Foreskin fibroblast (primary cell): ENCODE measurements at places on chromosomes 11 and 22.

DNA sequence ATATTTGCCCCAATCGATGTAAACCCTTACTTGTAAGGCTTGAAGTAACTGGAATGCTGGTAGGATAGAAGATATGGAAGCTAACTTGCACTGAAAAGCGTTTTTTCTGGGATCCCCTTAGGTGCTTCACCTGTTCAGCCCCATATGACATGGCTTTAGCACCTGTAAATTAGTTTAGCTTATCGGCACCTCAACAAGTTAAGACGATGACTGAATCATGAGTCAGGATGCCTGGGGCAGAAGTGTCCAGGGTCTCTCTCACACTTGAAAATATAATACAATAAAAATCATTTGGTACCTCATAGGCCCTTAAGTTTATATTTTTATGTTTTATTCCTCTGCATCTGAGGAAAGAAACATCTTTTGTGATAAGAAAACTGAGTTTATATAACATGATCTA is 409.2 kb upstream of the LRRC4C start:
- DNase-seq = no peak

DNA sequence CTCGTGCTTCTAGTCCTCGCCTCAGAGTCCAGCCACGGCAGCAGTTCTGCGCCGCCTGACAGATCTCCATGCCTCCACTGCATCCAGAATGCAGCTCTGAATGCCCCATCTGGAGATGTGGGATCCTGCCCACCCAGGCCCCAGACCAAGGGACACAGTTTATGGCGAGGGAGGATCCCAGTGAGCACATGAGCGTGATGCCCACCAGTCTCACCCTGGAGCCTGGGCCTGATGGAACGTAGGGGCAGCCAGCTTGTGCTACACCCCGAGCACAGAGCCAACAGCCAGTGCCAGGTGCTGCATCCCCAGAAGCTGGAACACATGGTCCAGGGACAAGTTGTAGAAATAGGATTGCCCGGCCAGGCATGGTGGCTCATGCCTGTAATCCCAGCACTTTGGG is 10.4 kb downstream of the IGLL1 start:
- no peak for DNase-seq

- DNase-seq = peak; percentile 22
These were observed 109.6 kb downstream of the RRAS2 start for GRCh38 chr11:14249121-14249963.

- no peak for DNase-seq
These were observed 31.7 kb upstream of the TMPRSS4 start for GRCh38 chr11:118045191-118045590.

DNA sequence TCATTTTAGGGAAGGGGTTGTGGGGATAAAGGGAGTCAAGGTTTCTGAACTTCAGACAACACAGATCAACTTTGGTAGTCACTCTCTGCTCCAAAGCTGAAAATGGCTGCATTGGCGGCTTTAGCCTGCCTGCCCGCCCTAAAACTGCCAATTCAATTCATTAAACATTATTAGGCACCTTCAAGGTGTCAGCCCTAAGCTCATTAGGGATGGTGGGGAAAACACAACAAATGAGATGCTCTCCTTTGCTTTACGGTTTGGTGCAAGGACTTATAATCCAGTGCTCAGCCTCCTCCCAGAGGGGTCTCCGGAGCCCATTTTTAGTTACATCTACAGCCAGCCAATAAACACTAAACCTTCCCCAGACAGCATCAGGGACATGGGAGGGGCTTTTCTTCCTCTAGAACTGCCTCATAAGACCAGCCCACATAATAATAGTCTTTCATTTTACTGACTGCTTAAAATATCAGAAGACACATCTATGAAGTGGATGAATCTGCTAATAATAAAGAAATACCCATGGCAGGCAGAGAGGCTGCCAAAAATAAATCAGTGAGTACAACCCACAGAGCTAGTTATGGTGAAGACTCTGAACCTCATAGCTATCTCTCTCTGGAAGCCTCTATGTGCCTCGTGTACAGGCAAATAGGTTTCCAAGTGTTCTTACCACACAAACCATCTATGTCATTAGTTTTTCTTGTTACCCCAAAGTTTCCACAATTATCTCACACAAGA is 102.8 kb upstream of the NCAM1 start:
- DNase-seq = no peak

- DNase-seq = no peak
These were observed 8.8 kb downstream of the ZP1 start for GRCh38 chr11:60876168-60876485.

DNA sequence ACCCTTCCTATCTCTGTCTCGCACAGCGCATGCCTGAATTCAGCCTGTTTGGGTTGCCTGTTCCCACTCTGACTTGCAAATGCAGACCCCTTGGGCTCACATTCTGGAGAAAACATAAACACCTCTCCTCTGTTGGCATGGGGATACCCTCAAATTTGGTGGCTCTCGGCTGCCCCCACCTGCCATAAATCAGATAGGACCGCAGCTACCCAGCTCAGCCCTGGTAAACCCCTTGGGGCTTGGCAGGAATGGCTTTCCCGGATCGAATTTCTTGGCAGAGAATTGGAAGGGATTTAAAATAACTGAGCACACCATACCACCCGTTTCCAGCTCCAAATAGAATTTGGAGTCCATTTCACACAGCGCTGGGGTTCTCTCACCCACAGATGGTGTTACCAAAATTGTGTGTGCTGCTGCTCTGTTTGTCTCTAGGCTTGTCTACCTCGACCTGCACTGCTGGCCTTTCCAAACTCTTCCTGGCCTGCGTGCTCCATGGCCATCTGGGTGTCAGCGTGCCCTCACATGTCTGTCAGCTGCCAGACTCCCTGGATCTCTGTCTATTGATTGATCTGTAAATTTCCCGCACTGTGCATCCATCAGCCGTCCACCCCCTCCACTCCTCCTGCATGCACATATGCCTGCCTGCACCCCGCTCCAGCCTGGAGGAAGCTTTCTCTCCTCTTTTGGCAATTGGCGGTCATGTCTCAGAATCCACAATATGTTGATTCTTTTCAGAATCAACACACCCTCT is 134.0 kb downstream of the NTM start:
- no peak for DNase-seq

- no peak for DNase-seq
These were observed 40.7 kb upstream of the ARHGAP20 start for GRCh38 chr11:110752890-110753289.

DNA sequence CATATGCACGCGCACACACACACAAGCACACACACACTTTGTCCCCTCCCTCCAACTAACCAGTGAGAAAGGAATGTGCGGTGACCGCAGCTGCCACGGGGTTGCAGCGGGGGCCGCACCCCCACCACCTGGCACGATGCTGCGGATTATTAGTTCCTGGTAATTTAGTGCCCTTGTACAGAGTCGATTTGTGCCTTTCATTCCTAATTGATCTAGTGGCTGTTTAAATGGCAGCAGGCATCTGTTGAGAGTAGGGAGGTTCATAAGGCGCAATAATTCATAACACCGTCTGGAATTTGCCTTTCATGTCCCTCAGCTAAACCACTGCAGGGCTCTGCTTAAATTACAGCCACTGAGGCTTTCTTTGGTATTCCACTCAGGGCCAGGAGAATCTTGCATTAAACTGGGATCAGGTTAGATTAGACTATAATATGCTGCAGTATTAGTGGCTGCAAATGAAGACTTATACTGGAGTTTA is 113.7 kb downstream of the FEZ1 start:
- DNase-seq = no peak

GRCh38 chr11:79092791-79093353 is 348.0 kb downstream of the TENM4 start:
- peak; percentile 99 for DNase-seq

GRCh38 chr11:74318241-74318932 is 6.9 kb upstream of the P4HA3 start:
- peak; percentile 52 for DNase-seq

- no peak for DNase-seq
These were observed 22.5 kb downstream of the GAS2 start for GRCh38 chr11:22688914-22689313.

- no peak for DNase-seq
These were observed 29.3 kb upstream of the MMP7 start for GRCh38 chr11:102559839-102560238.

- no peak for DNase-seq
These were observed 1.2 kb downstream of the HIKESHI start for GRCh38 chr11:86303257-86303656.

DNA sequence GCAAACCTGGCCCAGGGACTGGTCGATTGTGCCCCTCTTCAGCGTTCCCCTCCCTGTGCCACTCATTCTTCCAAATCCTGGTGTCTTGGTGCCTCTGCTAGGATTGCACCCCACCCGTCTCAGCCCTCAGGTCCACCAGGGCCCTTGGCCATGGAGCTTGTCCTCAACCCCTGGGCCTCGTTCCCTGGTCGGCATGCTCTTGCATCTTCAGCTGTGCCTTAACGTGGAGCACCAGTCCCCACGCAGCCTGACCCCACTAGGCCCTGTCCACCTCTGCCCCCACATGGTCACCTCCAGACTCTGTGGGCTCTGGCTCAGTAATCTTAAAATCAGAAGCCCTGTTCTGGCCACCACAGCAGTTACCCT is 61.1 kb downstream of the OSBP2 start:
- no peak for DNase-seq

DNA sequence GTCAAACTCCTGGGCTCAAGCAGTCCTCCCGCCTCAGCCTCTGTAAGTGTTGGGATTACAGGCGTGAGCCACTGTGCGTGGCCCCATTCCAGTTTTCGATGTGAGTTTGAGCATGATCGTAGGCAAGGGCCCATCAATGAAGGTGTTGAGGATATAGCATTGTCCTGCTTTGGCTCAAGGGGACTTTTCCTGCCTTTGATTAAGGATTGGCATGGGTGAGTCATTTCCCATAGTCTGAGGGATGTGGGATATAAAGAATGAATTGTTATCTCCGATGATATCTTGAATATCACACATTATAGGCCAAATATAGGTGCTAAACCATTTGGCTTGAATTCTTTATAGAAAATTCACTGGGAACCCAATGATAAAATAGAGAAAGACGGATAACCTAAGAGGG is 30.4 kb downstream of the STIM1 start:
- DNase-seq = no peak

GRCh38 chr11:133531971-133532651 is at the start of gene OPCML:
Gene OPCML (minus strand): TSS chr11:133532501.
- no peak for DNase-seq

GRCh38 chr11:367956-368413 is 1.3 kb upstream of the B4GALNT4 start:
- DNase-seq = no peak

DNA sequence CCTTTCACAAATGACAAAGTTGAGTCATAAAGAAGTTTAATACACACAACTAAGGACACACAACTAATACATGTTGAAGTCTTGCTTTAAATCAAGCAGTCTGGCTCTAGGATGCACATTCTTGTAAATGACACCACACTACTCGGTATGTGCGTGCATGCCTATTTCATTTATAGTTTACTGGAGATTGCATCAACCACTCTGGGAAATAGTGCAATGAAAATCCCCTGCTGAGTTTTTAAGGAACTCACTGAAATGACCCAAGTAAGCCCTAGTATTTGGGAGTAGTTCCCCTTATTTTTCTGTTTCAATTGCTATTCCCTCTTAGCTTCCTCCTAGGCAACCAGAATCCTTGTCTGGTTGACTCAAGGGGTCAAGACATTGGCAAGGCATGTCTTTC is 160.2 kb upstream of the LARGE1 start:
- DNase-seq = no peak

DNA sequence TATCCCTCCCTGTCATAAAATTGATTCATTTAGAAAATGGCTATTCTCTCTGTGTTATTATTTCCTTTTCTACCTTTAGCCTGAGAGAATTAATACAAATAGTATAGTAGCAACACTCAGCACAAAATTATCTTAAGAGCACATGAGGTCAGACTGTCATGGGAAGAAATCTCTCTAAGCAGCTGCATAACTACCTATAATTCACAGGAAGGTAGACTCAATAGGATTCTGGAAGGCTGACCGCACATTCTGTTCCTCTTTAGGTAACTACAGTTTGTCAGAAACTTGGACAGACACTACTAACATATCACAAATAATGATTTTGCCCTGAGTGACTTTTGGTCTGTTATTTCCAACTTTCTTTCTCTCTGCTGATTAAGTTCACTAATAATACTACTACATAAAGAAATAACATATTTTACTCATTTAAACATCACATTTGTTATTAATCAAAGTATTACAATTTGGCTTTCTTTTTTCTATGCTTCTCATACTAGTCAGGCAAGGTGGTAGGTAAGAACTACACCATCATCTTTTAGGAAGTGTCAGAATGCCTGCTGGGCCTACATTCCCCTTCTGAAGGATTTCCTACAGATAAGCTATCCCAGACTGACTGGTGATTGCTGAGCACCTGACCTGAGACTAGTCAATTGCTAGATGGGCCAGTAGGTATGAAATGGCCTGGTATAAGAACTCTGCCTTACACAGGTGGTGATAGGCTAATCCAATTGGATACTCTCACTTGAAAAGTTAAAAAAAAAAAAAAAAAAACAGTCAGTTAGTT is 325.1 kb downstream of the DLG2 start:
- no peak for DNase-seq

GRCh38 chr22:42990131-42990838 is 24.7 kb downstream of the PACSIN2 start:
- DNase-seq = peak; percentile 95

DNA sequence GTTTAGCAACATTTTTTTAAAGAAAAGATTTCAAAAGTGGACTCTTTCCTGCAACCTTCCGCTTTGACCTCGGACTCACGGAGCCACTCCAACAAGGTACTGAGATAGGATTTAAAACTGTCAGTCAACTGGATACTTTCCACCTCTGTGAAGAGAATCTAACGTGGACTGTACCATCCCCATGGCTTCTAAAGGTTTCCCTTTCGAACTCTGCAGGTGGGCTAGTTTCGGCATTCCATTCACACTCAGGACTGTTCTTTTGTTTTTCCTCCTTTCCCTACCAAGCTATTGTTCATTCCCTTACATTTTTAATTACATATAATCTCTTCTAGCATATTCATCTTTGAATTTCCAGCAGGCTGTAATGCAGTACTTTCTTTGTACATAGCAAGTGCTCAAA is 88.5 kb upstream of the AKIP1 start:
- no peak for DNase-seq

GRCh38 chr11:46438211-46438610 is 46.6 kb upstream of the CHRM4 start:
- no peak for DNase-seq

DNA sequence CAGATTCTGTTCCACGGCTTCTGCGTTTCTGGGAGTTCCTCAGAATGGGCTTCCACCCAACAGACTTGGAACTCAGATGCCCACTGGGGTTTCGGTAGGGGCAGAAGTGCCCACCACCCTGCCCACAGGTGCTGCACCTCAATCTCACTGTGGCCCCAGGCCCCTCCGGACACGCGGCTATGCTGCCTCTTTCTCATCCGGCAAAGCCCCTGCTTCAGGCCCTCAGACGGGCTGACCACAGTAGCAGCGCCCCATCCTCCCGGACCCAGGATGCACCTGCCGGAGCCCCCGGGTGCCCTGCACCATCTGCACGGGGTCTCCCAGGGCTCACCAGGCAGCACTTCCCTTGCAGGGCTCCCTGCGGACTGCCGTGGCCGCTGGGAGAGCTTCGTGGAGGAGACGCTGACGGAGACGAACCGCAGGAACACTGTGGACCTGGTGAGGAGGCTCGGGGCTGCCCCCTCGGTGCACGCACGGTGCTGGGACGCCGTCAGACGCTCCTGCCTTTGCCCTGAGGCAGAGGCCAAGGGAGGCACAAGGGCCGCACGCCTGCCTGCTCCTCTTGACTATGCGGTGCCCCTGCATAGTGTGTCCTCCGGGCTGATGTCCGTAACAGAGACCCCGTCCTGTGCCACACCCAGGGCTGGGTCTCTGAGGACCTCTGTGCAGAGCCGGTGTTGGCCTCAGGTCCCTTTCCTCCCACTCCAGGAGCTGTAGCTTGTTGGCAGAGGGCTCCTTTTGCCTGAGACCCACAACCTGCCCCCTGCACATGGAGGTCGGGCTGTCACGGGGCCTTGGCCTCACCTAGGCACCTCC is 38.6 kb downstream of the SBF1 start:
- DNase-seq = no peak
